ENCODE measurements at places on chromosomes 5 and 9.

- no peak overlapping the region for H3K4me3 ChIP-seq
- no peaks in the 10 kb centered on the region for H3K27me3 ChIP-seq
- H3K4me1 ChIP-seq = no peaks in the 10 kb centered on the region
- no peaks in the 10 kb centered on the region for H3K36me3 ChIP-seq
- peak overlapping the region; percentile 35 for H3K27ac ChIP-seq
Observed at GRCh38 chr9:123073991-123074422, 40.5 kb downstream of the GPR21 start.

DNA sequence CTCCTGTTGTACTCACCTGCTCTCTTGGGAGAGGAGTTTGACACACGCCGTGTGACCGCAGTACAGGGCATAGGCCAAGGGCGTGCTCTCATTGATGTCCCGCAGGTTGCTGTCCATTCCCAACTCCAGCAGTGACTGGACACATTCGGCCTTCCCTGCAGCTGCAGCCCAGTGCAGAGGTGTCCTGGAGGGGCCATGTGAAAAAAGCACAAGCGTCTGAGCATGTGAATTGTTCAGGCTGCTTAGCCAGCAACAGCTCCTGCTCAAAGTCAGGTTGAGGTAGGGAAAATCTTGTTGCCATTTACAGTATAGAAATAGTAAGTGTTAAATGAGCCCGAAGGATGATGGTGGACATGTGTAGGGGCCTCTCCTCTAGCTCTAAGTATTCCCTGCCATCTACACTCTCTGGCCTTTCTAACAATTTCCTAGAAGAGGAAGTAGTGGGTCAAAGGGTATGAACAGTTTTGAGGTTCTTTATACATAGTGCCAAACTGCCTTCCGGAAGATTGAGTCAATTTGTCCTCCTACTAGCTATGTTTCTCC, 116.5 kb downstream of the ANKRD55 start:
- no peaks in the 10 kb centered on the region for H3K4me1 ChIP-seq
- DNase-seq = no peak
- no peak overlapping the region for H3K27ac ChIP-seq
- no peaks in the 10 kb centered on the region for H3K36me3 ChIP-seq
- H3K27me3 ChIP-seq = no peaks in the 10 kb centered on the region

- no peak overlapping the region for H3K4me3 ChIP-seq
- no peaks in the 10 kb centered on the region for H3K27me3 ChIP-seq
- no peaks in the 10 kb centered on the region for H3K4me1 ChIP-seq
- no peaks in the 10 kb centered on the region for H3K36me3 ChIP-seq
Observed at GRCh38 chr9:28031521-28032267, 458.4 kb upstream of the C9orf72 start.

GRCh38 chr5:136350343-136350742, 15.0 kb downstream of the TRPC7 start:
- DNase-seq = no peak
- no peaks in the 10 kb centered on the region for H3K4me1 ChIP-seq
- H3K4me3 ChIP-seq = no peak overlapping the region
- no peak overlapping the region for H3K27ac ChIP-seq
- H3K36me3 ChIP-seq = no peaks in the 10 kb centered on the region
- no peaks in the 10 kb centered on the region for H3K27me3 ChIP-seq

DNA sequence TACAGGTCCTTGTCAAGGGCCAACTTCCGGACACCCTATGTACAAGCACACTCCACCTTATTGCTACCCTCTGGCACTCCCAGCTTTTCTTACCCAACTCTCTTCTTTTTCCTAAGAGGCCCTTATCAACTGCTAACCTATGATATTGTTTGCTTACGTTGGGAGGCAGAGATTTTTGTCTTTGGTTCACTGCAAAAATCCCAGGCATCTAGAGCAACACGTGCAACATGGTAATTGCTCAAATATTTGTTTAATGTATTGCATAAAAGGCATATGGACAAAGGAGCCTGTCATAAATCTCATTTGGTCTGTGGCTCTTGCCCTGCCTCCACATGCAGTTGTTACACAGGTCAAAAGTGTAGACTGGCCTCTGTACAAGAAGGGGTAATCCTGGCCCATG, 35.8 kb upstream of the ATP10B start:
- DNase-seq = peak; percentile 56
- H3K4me1 ChIP-seq = peaks cover 19% of the 10 kb centered on the region
- no peaks in the 10 kb centered on the region for H3K27me3 ChIP-seq
- H3K27ac ChIP-seq = peak overlapping the region; percentile 95
- no peak overlapping the region for H3K4me3 ChIP-seq

GRCh38 chr5:24609706-24610105, 35.1 kb downstream of the CDH10 start:
- no peaks in the 10 kb centered on the region for H3K27me3 ChIP-seq
- no peak overlapping the region for H3K4me3 ChIP-seq
- no peak overlapping the region for H3K27ac ChIP-seq
- H3K4me1 ChIP-seq = no peaks in the 10 kb centered on the region
- DNase-seq = no peak
- H3K36me3 ChIP-seq = no peaks in the 10 kb centered on the region

DNA sequence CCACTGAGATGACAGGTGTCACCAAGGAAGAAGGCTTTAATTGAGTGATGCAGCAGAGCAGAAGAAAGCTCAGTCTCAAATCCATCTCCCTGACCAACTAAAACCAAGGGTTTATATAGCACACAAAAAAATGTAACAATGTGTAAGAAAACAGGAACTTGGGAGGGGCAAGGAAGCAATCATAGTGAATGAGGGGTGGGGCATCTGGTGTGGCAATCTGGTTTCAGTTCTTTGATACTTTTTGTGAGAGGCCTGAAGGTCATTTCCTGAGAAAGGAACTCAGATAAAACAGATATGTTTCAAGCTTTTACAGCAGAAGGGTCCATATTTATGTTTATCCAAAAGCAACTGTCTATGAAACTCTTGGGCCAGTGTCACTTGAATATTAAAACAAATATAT, 19.7 kb downstream of the CD180 start:
- DNase-seq = no peak
- no peaks in the 10 kb centered on the region for H3K27me3 ChIP-seq
- H3K4me1 ChIP-seq = no peaks in the 10 kb centered on the region
- H3K4me3 ChIP-seq = no peak overlapping the region

- no peak for DNase-seq
- H3K27ac ChIP-seq = no peak overlapping the region
- H3K36me3 ChIP-seq = no peaks in the 10 kb centered on the region
- no peaks in the 10 kb centered on the region for H3K4me1 ChIP-seq
- H3K4me3 ChIP-seq = no peak overlapping the region
Observed at GRCh38 chr9:38295764-38296163, 96.7 kb upstream of the ALDH1B1 start.

- no peak overlapping the region for H3K27ac ChIP-seq
- no peaks in the 10 kb centered on the region for H3K4me1 ChIP-seq
- no peaks in the 10 kb centered on the region for H3K27me3 ChIP-seq
- no peaks in the 10 kb centered on the region for H3K36me3 ChIP-seq
Observed at GRCh38 chr5:93510626-93511380, 70.2 kb downstream of the NR2F1-AS1 start.

DNA sequence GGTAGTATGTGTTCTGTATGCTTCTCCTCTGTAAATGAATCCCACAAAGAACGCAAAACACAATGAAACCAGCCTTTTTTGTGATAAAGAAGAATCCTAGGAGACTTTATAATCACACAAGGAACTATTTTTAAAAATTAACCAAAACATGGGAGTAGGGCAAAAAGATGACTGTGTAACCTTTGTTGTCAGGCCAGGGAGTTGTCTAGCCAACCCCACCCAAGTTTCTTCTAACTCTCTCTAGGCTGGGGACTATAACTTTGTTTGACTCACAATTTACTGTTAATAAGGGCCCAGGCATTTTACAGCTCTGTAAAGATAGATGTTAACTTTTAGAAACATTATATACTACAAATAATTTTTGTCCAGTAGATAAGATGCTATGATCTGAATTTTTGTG, 176.1 kb downstream of the ADAMTS12 start:
- no peaks in the 10 kb centered on the region for H3K4me1 ChIP-seq
- no peaks in the 10 kb centered on the region for H3K36me3 ChIP-seq
- no peak overlapping the region for H3K27ac ChIP-seq
- DNase-seq = no peak

GRCh38 chr9:137494104-137494544, 35.0 kb upstream of the NSMF start:
- no peaks in the 10 kb centered on the region for H3K4me1 ChIP-seq
- no peak overlapping the region for H3K27ac ChIP-seq
- no peaks in the 10 kb centered on the region for H3K27me3 ChIP-seq

GRCh38 chr5:1077491-1078020, 34.3 kb downstream of the SLC12A7 start:
- DNase-seq = no peak
- H3K4me1 ChIP-seq = no peaks in the 10 kb centered on the region
- no peak overlapping the region for H3K27ac ChIP-seq
- H3K36me3 ChIP-seq = no peaks in the 10 kb centered on the region
- H3K4me3 ChIP-seq = no peak overlapping the region

DNA sequence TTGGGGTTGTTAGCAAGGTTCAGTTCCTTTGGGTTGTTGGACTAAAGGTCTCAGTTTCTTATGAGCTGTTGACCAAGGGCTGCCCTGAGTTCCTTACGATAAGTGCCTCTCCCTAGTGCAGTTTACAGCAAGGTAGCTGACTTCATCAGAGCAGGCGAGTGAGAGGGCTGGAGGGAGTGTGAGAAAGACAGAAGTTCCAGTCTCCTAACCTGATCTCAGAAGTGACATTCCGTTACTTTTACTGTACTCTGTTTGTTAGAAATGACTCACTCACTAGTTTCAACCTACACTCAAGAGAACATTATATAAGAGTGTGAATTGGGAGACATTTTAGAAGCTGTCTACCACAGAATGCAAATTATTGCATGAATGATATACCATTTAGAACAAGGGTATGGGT, 21.2 kb upstream of the IL31RA start:
- H3K36me3 ChIP-seq = no peaks in the 10 kb centered on the region
- no peak overlapping the region for H3K27ac ChIP-seq
- H3K4me3 ChIP-seq = no peak overlapping the region
- no peaks in the 10 kb centered on the region for H3K4me1 ChIP-seq
- no peak for DNase-seq
- H3K27me3 ChIP-seq = no peaks in the 10 kb centered on the region
